ENCODE measurements at places on chromosomes 5 and 9.

DNA sequence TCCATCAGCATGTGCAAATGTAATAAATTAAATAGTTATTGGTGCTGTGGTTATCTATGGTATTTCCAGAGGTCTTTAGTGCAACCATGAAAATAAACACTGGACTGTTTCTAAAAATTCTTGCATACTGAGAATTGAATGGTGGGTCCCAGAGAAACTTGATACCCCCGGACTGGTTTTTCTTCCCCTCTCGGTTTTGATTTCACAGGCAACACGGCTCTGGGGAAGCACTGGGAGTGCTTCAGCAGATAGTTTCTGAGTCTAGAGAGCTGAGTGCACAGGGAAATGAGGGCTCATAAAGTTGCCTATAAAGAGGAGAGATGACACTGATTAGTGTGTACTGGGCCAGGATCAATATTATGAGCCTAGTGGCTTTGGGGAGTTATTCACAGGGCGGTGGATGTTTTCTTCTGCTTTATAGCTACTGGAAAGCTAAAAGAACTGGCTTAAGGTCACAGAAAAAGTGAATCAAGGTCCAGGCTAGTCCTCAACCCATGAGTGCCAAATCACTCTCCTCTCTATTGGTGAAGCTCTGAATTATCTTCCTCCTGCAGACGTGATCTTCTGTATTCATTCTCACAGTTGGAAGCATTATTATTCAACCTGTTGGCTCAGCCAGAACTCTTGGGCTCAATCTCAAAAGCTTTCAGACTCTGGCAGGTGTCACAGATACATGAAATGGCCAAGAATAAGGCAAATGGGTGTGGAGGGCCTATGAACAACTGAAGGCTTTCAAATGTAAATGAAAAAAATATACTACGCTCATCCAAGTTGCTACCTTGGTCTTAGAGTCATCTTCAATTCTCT, 170.2 kb upstream of the HMHB1 start:
- no peak for DNase-seq

DNA sequence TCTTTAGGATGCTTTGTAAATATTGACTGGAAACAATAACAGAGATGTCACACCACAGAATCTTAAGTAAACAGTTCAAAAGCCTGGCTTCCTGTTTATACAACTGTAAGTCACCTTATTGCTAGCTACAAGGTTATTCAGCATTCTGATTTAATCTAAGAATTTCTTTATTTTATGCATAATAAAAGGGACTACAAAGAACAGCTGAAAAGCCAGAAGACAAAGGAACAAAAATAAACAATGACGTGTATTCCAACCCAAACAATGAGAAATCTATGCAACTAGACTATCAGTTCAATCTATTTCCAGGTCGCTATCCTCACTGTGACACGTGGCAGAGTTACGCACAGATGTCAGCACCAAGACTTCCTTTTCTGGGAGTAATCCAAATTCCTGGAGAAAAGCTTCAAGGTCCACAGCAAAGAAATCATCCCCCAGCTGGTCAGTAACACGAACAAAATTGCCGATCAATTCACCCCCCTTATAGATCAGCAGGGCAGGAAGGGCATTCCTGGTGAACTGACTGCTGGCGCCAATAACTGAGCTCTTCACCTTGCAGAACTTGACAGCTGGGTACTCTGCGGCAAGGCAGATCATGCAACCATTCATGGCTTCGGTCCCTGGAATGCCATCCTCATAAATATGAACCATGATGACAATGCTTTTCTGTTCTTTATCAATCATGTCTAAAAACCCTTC, 8.4 kb downstream of the PDCL start:
- no peak for DNase-seq

- DNase-seq = no peak
Observed at GRCh38 chr5:38728029-38728428, 117.8 kb upstream of the OSMR start.

- DNase-seq = no peak
Observed at GRCh38 chr5:59621477-59621876, 272.0 kb downstream of the PDE4D start.

DNA sequence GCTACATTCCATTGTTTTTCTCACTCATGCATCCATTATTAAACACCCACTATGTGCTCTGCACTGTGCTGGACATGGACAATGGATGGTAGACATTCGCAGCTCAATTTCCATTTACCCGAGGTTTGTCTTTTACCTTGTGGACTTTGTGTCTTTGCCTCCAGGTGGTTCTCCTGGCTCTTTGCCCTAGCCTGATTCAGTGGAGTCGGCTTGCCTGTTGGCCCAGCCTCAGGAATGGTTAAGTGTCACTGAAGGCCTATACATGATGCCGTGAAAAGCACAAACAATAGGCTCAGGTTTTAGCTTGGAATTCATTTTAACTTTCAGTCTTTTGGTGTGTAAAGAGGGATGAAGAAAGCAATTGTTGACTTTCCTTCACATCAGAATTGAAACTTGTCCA, 16.5 kb upstream of the DMRT3 start:
- no peak for DNase-seq

DNA sequence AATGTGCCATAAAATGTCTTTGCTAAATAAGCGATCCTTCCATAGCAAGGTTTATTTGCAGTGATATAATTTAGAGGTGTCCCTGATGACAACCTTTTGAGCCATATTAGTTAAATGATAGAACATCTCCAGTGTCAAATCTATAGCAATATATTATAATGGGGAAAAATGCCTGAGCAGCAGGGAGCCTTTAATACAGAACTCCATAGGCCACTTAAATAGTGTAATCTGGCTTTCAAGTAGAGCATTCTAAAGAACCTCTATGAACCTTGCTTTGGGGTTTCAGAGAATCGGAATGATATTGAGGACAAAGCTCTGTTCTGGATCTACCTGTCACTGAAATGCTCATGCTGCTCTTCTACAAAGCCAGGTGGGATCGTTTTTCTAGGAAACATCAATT, 96.7 kb upstream of the MEF2C start:
- no peak for DNase-seq

- DNase-seq = no peak
Observed at GRCh38 chr5:3217114-3217513, 378.5 kb upstream of the IRX1 start.

Measured in NCI-H446 treated with DMSO at 0.1 percent for 48 hours (cell line).